ENCODE measurements at places on chromosomes 11 and 22. TPM values are rescaled to one million over a fixed set of nuclear protein-coding genes. Genes with fewer than 3 reads are reported as not detected.

SYNGR1 gene
- 1.1 TPM for total RNA-seq

SNX32 gene
- 0.11 TPM for total RNA-seq

CARD18 gene
- total RNA-seq = 0.78 TPM

LUZP2 gene
- total RNA-seq = 0.28 TPM

SEC14L6 gene
- not detected for total RNA-seq

P4HA3 gene
- total RNA-seq = 0.85 TPM

SEZ6L gene
- total RNA-seq = not detected

TMEM45B gene
- 0.28 TPM for total RNA-seq

TENM4 gene
- total RNA-seq = 25.1 TPM

DDI1 gene
- total RNA-seq = not detected

OR52I2 gene
- not detected for total RNA-seq

SAA4 gene
- total RNA-seq = not detected

EHF gene
- total RNA-seq = 97.2 TPM

EMID1 gene
- total RNA-seq = not detected

PATL1 gene
- 28.2 TPM for total RNA-seq

TRPM5 gene
- total RNA-seq = not detected

CHADL gene
- total RNA-seq = 0.82 TPM

SLC35F2 gene
- 43.8 TPM for total RNA-seq

GUCY1A2 gene
- not detected for total RNA-seq

MPPED2 gene
- not detected for total RNA-seq

NRGN gene
- 4.4 TPM for total RNA-seq

PTPRCAP gene
- 0.32 TPM for total RNA-seq

OSM gene
- not detected for total RNA-seq

GGTLC3 gene
- not detected for total RNA-seq

Measured in foreskin keratinocyte (primary cell).